ENCODE measurements at places on chromosomes 6 and 20. TPM values are rescaled to one million over a fixed set of nuclear protein-coding genes. Genes with fewer than 3 reads are reported as not detected.

The UNC5CL gene
- 1.3 TPM for total RNA-seq

The HSPA12B gene
- total RNA-seq = not detected

GRCh38 chr20:25346349-25346748 lies 44.3 kb downstream of the ABHD12 start:
- no peak for DNase-seq

- no peak for DNase-seq
Observed at GRCh38 chr6:76644231-76644630, 571.8 kb upstream of the IMPG1 start.

DNA sequence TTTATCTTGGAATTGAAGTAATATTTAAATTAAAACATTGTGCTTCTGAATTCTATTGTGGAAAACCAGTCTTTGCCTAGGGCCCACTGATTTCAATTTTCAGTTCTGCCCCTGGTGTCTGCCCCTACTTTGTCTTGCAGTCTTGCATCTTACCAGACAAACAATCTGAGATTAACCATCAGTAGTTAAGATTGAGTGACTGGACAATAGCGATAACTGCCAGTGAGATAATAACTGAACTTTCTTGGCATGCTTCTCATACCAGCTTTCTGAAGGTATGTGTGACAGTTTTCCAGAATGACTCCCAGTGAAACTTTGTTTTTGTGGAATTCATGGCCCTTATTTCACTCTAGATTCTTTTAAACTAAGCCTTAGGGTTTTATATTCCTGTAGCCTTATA lies 53.5 kb downstream of the KCNQ5 start:
- no peak for DNase-seq

DNA sequence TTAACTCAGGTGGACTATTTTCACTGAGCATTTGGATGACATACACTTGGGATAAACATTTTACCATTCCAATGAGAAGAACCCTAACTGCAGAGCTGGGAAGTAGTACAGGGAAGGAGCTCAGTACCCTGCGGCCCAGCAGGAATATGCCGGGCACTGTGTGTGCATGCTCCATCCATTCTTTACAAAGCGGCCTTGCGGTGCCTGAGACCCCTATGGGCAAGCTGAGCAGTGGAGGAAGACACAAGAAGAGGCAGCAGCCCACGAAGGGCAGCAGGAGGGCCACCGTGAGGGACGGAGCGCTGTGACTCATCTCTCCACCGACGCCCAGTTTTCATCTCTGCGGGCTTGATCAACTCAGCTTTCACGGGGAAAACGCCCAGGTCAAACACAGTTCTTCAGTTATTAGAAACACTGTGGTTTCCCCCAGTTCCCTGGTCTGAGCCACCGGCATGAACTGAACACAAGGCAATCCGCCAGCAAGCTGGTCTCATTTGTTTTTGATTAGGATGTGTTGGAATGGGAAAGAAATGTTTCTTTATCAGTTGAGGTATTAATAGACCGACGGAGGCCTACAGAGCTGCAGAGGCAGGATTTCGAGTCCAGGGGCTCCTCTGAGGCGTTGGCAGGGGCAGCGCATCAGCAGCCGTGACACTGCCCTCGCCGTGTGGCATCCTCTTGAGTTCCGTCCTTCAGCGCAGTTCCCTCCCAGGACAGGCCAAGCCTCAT lies 44.9 kb downstream of the IRF4 start:
- no peak for DNase-seq

Measured in activated naive CD8-positive, alpha-beta T cell treated with anti-CD3 and anti-CD28 coated beads for 36 hours (primary cell).